ENCODE measurements at places on chromosomes 12 and 14.

DNA sequence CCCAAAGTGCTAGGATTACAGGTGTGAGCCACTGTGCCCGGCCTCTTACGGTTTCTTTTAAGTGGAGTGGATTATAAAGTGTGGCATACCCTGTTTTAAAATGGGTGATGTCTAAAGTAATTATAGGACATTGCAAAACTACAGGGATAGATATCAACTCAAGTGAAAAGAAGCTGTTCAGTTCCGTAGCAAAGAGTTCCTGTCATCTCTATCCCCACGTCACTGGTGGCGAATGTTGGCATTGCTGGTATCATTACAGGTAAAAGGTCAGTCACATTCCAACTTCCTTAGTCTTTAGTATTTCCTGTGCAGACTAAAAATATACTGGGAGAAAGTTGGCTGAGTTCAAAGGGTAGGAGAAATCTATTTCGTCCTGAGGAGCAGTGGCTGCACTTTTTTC lies 95.6 kb upstream of the SLC38A2 start:
- no peak for DNase-seq

DNA sequence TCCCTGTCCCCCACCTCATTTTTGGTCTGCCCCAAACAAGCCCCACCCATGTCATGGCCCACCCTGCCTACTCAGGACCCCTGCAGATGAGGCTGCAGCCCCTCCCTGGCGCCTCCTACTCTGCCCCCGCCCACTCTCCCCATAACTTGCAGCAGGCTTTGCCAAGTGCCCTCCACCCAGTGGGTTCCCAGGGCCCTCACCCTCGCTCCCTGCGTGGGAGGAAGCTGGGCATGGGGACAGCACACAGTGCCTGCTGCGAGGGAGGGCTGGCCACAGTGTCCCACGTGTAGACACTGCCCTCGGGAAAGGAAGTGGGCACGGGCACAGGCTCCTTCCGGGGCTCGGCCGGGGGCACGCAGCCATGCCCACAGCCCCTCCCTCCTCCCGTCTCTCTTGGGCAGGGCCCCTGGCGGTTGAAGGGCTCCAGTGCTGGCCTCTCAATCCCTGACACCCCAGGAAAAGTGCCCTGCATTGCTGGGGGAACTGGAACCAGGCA lies 9.4 kb downstream of the AKT1 start:
- DNase-seq: no peak

DNA sequence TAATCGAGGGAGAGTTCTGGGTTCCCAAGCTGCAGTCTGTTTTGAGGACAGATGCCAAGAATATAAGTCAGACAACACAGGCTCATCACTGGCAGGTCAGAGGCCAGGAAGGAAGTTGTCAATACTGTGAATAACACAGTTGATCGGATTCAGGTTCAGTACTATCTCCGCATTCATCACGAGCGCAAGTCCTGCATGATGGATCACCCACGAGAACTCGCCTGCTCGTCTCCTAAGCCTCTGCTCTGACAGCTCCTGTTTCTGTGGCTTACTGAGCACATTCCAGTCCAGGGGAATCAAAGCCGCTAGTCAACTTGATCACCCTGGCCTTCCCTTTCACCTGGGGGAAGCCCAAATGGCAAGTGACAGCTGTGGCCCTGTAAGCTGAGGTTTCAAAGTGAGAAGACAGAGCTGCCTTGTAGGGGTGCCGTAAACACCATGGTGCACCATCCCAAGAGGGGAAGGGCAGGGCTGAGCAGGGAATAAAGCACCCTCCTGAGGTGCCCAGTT lies 60.1 kb upstream of the DICER1 start:
- DNase-seq: no peak

GRCh38 chr12:67661311-67662021 lies 12.9 kb downstream of the DYRK2 start:
- DNase-seq: no peak

DNA sequence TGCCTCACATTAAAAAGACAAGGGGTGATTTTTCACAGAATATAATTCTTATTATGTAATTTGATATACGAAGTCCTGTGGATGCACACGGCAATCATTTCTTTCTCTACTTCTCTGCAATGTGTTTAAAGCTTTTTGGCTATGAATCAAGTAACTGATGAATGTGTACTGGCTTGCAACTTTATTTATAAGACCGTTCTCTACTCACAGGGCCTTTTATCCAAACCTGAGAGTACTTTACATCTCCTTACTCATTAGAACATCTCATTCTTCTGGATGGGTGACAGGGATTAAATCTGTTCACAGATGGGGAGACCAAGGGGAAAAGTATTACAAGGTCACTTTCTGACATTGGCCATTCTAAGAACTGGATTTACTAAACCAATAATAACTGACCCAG lies 215.8 kb upstream of the DIO2 start:
- no peak for DNase-seq

DNA sequence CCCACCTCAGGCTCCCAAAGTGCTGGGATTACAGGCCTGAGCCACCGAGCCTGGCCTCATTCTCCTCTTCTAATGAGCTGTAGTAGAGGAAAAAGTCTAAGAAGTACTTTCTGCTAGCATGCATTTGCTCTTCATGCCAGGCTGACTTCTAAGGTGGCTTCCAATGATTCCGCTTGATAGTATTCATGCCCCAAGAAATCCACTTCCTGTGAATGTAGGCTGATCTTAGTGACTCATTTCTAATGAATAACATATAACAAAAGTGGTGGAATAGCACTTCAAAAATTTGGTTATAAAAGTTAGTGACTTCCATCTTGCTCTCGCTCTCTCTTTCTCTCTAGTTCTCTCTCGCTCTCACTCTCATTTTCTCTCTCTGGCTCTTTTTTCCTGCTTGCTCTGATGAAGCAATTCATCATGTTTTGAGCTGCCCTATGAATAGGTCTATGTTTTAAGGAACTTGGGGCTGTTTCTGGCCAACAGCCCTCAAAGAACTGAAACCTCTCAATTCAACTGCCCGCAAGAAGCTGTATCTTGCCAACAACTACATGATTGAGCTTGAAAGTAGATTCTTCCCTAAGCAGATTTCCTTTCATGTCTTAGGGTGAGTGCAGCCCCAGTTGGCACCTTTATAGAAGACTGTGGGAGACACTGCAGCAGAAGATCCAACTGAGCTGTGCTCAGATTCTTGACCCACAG lies 282.9 kb downstream of the RMST start:
- DNase-seq: no peak

DNA sequence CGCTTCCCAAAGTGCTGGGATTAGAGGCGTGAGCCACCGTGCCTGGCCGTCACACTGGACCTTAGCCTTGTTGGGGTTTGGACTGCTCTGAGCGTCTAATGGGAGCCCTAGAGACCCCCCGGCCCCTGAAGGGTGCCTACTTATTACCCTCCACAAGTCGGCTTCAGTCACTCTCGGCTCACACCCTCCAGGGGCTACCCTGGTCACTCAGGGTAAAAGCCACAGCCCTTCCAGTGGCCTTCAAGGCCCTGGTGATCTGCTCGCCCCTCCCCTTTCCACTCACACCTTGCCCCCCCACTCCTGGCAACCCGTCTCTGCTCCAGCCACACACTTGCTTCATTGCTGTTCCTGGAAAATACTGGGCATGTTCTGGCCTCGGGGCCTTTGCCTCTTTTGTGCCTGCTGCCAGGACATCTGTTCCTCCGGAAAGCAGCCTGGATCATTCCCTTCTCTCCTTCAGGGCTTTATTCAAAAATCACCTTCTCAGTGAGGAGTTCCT lies 3.6 kb upstream of the MORN3 start:
- no peak for DNase-seq

DNA sequence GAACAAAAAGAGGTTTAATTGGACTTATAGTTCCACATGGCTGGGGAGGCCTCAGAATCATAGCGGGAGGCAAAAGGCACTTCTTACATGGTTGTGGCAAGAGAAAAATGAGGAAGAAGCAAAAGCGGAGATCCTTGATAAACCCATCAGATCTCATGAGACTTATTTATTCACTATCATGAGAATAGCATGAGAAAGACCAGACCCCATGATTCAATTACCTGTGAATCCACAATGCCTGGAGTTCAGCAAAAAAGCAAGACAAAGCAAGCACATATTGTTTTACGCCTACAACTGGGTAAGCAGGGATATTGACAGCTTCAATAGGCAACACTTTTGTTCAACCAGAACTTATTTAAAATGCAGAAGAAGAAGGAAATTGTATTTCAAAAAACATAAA lies 218.2 kb downstream of the RPL10L start:
- DNase-seq: no peak

DNA sequence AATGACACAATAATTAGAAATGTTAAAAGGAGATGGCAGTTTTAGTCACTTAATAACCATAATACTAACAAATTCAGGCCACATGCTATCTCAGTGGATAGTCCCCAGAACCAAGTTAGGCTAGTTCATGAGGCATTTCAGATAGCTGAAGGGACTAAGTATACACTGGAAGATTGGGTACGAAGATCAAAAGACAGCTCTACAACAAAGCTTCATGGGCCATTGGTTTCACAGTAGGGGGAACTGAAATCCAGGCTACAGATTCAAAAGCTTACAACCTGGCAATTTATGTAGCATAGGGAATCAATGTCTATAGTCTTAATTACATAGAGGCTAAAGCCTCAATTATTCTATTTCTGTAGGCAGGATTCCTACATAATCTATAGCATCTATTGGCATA lies 343.0 kb downstream of the RGS6 start:
- DNase-seq: no peak

DNA sequence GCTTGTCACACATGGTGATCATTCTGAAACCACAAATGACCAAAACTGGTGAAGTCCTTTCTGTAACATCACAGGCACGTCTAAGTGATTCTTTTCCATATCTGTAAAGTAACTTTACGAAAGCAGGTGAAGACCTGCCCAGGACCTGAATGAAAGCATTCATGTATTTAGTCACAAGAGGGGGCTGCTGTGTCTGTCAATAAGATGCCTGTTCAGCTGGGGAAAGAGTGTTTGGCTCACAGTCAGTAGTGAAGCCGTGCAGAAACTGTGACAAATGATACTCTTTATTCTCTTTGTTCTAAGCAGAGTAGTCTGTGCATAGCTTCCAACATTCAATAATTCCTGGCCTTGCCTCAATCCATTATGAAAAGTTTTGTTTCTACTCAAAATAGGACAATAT lies 373.5 kb upstream of the OR4E1 start:
- no peak for DNase-seq

DNA sequence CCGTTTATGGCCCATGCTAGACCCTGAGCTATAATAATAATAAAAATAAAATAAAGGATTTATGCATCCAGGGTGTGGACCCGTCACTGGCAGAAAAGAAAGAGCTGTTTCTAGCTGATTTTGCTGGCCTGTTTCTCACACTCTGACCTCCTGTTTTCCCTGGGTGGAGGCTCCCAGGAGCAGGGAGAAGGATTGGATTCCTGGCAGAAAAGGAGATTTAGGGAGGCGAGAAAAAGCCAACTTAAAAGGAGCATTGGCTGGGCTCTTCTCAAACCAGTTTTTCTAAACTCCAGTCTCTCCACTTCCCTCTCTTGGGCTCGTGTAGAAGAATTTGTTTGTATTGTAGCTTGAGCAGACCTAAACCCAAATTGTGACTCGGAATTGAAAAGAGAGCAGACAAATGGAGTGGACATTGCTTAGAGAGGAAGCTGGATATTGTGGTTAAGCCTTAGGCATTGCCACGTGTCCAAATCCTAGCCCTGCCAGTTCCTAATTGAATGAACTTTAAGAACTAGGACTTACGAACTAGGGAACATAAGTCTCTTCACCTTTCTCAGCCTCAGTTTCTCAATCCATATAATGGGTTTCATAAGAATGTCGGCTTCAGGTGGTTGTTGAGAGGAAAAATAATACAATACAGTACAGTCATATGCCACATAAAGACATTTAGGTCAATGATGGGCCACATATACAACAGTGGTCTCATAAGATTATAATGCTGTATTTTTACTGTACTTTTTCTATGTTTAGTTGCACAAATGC lies 14.4 kb upstream of the TBX5 start:
- no peak for DNase-seq

- DNase-seq: no peak
Observed at GRCh38 chr14:29016050-29016900, 249.7 kb downstream of the FOXG1 start.

DNA sequence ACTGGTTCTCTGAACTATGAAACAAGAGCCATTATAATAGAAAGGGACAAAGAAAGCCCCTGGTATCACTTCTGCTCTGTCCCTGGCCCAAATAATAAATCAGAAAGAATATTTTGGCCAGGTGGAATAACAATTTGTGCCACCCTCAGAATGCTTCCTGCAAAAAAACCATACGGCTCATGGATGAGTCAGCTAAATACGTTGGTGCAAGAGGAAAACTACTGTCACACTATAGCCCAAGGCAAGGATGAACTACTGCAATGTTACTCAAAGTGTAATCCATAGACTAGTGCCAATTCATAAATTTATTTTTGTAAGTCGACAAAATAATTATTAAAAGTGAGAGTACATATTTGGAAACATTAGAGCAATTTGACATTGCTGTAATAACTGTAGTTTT lies 68.2 kb downstream of the ANKS1B start:
- DNase-seq: no peak

GRCh38 chr12:910416-910815 lies 39.1 kb downstream of the RAD52 start:
- no peak for DNase-seq

DNA sequence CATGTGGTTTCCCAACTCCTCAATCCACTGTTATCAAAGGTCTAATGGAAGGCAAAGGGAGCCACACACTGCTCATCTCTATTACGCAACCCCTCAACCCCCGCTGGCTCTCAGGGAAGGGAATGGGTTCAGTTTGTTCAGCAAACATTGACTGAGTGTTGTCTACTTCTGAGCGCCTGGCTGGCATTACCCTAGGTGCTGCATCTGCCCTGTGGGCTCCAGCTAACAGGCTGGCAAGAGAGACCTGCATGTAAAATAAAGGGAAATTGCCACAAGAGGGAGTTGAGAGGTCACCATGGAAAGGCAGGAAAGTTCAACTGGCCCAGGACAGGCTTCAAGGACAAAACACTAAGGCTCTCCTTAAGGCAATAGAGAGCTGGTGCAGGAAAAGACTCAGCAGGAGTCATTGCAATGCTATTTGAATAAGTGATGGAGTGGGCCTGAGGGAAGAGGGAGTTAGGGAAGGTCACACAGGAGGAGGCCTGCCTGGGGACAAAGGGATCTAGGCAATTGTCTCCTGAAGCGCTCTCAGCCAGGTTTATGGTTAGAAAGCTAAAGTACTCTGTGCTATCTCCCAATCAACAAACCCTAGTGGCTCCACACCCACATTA lies 5.5 kb upstream of the ZNF740 start:
- DNase-seq: peak; percentile 16

GRCh38 chr14:45072126-45072525 lies 11.8 kb upstream of the PRPF39 start:
- DNase-seq: no peak

DNA sequence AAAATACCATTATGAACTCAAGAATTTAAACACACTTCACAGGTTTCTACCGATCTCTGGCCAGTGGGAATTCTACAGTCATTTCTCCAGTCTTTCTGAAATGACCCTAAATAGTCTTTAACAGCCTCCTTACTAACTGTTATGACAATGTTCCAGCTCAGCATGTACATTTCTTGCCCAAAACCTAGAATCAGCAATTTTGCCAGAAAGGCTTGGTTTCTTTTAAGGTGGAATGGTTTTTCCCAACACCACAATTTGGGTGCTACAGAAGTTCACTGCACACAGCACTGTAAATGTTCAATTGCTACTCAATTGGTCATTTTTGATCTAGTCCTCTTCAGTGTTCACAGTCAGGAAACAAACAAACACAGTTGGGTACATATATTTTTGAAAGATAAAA lies 69.7 kb downstream of the LRP6 start:
- DNase-seq: no peak

Data from DMS79 treated with DMSO at 0.1 percent for 48 hours (cell line).